ENCODE measurements at places on chromosomes 11 and 22. TPM values are rescaled to one million over a fixed set of nuclear protein-coding genes. Genes with fewer than 3 reads are reported as not detected.
A peak's percentile ranks its signal among the peaks of the same experiment; 100 is the strongest.

Gene SOX6
- total RNA-seq, result 3.0 TPM

Gene RASL10A
- 0.11 TPM for total RNA-seq

Gene SSTR3
- total RNA-seq, result not detected

Gene KCNJ1
- not detected for total RNA-seq

Gene TTC36
- 0.69 TPM for total RNA-seq

Gene RIMBP3B
- 0.12 TPM for total RNA-seq

DNA sequence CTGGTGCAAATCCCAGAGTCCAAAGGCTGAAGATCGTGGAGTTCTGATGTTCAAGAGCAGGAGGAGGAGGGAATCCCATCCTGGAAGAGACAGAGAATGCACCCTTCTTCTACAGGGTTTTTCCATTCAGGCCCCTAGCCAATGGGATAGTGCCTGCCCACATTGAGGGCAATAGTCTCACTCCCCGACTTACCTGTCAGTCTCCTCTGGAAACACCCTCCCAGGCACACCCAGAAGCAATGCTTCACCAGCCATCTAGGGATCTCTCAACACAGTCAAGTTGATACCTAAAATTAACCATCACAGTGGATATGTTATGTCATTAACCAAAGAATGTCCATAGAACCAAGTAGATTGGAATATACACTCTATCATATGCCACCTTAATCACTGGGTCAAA lies 72.9 kb downstream of the FAM83F start:
- DNase-seq, result no peak

DNA sequence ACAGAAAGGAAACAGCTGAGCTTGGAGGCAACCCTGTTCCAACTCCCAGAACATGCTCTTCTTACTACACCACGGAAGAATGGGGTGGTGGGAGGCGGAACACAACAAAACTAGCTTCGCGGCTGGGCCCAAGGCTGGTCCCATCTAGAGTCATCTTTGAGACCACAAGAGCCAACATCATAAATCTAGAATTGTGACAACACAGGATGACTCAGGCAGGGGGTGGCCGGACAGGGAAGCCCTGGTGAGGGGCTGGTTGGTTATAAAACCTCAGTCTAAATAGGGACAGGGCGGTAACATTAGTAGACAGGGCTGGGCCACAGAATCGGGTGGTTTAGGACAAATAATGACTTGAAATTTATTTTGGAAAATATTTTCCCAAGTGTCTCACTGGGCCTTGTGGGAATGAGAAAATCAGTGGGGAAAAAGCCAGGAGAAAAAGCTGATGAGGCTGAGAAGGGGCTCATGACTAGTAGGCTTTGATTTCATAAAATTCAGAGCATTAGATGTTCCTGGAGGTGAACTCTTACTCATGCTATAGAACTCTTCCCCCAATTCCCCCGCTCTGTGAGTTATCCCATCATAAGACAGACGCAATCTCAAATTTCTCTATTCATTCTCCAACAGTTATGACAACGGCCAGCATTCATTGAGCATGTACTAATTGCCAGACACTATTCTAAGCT lies 151.8 kb upstream of the TIMP3 start:
- peak; percentile 79 for DNase-seq

DNA sequence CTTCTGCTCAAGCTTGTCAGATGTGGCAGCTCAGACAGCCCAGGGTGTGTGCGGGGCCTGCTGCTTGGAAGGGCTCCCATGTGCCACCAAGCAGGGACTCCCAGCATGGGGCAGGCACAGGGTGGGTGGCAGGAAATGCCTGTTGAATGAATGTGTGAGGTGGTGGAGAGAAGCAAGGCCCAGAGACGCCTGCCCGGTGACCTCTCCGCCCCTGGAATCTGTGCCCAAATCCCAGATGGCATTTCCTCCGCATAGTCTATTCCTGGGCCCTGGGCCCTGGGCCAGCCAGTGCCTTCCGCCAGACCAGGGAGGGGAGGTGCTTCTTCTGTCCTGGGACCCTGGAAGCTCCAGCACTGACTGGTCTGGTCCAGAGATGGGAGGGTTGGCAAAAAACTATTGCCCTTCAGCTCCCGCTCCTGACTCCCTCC lies 3.7 kb downstream of the CST6 start:
- peak; percentile 72 for DNase-seq

GRCh38 chr11:117910941-117911655 lies 18.1 kb downstream of the TMPRSS13 start:
- DNase-seq, result no peak

DNA sequence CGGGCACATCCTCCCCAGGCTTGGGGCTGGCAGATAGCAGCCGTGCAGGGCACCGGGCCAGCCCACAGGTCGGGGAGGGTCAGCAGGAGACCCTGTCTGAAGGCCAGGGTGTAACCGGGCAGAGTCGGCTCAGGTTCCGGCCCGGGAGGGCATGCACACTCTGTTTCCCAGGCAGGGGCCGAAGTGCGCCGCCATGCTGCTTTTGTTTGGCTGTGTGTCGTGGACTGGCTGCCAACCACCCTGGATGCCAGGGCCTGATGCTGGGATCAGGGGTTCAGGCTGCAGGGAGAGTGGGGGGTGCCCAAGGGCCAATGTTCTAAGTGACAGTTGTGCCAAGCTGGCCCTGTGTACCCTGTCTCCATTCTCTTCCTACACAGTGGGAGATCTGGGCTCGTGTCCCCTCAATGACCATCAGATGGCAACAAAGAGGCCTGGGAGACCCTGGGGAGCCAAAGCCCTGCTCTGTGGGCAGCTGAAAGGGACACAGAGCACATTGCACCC lies 120.9 kb upstream of the B3GAT1 start:
- DNase-seq, result no peak

- DNase-seq, result no peak
Observed at GRCh38 chr11:12577725-12578644, 96.2 kb upstream of the TEAD1 start.

DNA sequence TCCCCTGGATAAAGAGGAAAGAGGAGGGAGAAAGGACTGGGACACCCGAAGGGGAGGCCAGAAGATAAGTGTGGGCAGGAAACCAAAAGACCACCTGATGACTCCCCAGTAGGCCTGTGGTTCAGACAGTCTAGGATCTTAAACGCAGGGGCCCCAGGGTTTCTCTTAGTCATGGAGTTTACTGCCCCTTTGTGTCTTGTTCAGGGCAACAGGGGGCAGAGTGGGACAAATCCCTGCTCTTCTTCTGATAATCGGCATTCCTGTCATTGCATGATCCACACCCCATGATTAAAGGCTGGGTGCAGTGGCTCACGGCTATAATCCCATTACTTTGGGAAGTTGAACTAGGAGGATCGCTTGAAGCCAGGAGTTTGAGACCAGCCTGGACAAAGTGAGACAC lies 4.7 kb upstream of the TMPRSS13 start:
- DNase-seq, result no peak

DNA sequence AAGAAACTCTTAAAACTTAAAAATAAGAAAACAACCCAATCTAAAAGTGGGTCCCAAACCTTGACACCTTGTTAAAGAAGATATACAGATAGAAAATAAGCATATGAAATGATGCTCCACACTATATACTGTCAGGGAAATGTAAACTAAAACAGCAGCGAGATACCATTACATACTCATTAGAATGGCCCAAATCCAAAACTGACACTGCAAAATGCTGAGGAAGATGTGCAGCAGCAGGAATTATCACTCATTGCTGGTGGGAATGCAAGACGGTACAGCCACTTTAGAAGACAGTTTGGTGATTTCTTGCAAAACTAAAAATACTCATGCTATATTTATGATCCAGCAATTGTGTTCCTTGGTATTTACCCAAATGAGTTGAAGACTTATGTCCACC lies 5.0 kb upstream of the RNF26 start:
- no peak for DNase-seq

GRCh38 chr11:47387944-47388696 lies 9.8 kb upstream of the SPI1 start:
- no peak for DNase-seq

DNA sequence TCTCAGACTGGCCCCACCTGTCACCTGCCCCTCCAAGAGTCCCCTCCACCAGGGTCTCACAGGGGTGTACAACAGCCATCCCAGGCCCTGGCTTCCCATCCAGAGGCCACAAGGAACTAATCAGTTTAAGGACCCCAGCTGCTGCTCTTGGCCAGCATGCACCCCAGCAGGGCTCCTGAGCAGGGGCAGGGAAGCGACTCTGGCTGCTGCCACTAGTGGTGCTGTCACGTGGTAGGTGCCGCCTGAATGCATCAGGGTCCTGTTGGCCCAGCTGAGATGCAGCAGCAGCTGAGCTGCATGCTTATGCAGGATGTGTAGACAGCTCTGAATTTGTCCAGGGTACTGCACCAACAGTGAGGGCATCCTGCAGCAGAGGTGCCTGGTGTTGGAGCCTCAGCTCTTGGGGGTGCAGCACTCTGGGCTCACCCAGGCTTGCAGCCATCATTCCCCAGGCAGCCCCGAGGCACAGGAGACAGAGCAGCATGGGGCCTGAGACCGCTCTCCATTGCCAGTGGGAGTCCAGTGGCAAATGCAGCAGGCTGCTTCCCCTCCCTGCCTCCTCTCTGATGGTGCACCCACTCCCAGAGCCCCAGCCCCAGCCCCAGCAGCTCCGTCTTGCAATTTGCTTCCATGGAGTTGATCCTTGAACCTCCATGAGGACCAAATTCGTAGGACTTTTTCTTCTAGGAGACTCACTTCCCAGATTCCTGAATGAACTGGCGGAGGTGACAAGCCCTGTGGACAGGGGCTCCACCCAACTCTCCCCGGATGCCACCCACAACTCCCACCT lies 98.7 kb downstream of the MPPED1 start:
- no peak for DNase-seq

GRCh38 chr11:113444502-113445123 lies 30.6 kb downstream of the DRD2 start:
- no peak for DNase-seq

DNA sequence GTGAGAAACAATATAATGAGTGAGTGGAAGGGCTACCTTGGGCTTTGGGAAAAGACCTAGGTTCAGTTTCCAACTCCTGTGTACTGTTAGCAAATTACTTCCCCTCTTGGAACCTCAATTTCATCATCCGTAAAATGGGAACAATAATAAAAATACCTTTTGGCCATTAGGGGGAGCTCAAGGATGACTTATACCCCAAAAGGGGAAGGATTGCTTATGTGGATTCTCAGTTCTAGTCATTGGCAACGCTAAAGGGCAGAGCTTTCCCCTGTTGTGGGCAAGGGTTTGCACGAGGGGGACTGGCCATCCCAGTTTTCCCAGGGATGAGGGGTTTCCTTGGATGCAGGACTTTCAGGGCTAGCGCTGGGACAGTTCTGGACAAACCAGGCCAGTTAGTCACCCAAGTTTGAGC lies 3.1 kb upstream of the COMMD9 start:
- DNase-seq, result peak; percentile 43

DNA sequence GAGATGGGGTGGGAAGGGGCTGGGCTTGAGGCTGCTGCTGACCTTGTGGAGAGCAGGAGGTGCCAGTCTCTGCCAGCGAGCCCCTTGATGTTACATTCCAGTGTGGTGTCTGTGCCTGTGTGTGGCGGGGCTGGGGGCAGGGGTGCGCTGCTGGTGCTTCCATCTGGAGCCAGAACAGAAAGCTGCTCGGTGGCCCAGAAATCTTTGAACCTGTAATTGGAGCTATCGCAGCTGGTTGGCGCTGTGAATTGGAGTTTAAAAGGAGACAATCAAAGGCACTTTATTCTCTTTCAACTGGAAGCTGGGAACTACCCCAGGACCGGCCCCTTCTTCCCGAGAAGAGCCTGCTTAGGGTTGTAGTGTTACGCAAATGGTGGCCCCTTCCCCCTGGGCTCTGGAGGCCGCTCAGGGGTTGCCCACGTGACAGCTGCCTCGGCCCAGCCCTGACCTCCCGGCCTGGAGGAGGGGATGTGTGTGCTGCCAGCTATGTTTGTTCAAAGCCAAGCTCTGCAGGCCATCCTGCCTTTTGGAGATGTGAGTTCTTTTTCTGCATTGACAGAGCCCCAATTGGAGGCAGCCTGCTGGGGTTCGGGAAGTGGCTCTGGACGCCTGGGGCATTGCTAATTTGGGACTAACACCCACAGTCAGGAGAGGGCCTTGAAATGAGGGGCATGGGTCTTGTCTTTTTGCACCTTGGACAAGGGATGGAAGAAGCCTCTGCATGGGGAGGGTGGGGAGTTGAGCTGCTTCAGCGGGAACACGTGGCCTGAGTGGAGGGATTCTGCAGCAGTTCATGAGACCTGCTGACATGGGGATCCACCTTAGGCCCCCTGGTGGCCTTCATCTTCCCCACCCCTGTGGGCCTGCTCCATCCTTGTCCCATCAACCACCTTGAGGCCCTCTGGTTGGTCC lies 14.0 kb upstream of the ARSA start:
- DNase-seq, result no peak

DNA sequence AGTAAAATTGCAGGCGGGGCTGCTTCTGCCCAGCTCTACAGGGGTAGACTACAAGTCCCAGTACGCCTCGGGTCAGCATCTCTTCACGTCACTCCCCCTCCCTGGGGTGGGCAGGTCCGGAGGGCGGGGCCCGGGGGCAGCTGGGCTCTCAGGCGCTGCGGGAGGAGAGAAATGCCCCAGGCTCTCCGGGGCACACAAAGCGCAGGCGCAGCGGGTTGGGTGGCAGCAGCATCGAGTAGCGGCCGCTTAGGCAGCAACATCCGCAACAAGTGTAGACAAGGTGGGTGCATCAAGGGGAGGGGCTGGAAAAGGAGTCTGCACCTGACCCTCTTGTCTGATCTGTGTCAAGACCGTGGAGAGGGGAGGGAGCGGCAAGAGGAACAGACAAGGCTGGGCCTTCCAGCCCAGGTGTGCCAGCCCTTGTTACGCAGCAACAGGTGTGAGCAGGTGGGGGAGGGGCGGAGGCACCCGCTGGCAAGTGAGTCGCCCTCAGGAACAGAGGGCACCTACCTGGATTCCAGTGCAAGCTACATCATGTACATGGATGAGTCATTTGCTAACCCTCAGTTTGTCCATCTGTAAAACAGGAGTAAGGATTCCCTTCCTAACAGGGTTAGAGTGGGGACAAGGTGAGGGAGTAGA lies 1.2 kb downstream of the PLEKHB1 start:
- DNase-seq, result peak; percentile 86

- DNase-seq, result no peak
Observed at GRCh38 chr22:24128631-24129262, 52.5 kb upstream of the SUSD2 start.

DNA sequence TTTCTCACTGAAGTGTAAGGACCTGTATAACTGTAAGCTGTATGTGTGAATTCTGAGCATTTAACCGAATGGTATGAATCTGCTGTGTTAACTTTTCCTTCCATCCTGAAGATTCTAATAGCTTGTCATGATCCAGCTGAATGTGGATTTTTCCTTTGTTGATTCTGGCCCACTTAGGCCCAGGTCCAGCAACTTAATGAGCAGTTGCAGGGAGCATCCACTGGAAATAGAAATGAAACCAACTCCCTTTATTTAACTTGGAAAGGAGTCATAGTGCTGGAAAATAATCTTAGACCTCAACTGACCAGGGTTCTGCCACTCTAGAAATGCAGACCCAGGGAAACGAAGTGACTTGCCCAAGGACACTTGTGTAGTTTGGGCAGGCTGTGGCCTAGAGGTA lies 142.3 kb upstream of the MTNR1B start:
- no peak for DNase-seq
